ENCODE measurements at places on chromosomes 16 and 17.
A peak's percentile ranks its signal among the peaks of the same experiment; 100 is the strongest.

DNA sequence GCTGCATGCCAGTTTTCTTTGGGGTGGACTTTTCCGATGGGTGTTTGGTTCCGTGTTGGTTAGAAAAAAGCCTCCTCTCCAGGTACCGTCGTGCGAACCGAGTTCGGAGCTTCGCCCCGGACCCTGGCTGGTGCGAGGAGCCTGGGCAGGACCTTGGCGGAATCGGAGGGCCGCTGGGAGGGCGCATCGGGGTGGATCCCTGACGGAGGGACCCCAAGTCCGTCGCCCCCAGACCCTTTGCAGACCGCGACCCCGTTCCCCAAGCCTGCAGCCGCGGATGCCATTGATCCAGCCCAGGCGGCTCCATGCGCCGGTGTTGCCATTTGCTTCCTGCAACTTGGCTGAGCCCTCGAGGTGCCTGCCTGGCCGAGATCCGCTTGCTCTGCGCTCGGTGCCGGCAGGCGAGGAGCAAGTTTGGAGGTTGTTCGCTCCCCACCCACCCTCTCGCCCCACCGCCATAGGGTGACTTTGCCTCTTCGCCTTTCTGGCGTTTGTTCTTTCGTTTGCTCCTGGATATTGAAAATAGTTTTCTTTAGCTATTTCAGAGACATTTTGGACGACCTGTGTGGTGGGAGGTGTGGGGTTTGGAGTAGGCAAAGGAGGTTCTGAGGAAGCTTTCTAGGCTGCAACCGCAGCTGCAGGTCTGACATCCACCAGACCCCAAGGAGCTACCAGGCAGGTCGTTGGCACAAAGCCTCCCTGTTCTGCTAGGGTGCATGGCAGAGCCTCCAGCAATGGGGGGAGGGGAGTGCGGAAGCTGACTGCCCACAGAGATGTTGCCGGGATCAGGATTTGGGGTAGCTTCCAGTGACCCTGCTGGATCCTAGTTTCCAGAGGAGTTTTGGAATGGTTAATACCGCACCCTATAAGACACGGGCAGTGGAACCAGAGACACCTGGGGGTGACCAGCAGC is 58.2 kb downstream of the RAP1GAP2 start:
- DNase-seq = no peak

GRCh38 chr17:15496735-15497670 is 29.6 kb upstream of the CDRT4 start:
- no peak for DNase-seq

- DNase-seq = no peak
Measured at GRCh38 chr16:50819706-50820105, 77.8 kb downstream of the CYLD start.

DNA sequence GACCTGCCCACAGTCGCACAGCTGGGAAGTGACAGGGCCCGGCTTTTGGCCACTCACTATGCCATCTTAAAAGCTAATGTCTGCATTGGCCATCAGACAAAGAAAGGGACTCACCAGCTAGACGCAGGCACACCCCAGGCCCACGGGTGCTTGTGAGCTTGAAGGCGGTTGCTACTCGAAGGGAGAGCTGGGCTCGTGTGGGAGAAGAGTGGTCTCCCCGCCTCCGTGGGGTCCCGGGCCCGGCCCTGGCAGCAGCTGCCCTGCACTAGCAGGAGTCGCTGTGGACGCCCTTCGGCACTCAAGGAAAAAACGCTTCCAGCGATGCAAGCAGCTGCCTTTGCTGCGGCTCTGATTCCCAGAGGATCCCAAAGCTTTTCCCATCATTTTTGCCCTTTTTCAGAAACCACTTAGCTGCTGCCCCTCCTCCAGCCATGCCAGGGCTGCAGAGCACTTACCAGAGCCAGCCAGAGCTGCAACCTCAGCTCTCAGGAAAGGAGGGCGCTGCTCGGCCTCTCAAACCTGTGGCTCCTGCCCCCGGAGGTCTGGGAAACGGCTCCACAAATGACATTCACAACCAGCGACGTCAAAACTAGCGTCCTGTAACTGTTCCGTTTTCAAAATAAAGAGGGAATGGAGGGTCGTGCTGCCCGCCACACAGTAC is 12.3 kb downstream of the TRPV1 start:
- DNase-seq = no peak

- DNase-seq = peak; percentile 98
Measured at GRCh38 chr16:11639925-11640899, 28.0 kb upstream of the SNN start.

- peak; percentile 60 for DNase-seq
Measured at GRCh38 chr16:1763521-1764511, 7.5 kb downstream of the NME3 start.

GRCh38 chr17:15238676-15239422 is 26.3 kb downstream of the PMP22 start:
- DNase-seq = no peak

GRCh38 chr17:75623386-75623785 is 9.8 kb upstream of the SMIM5 start:
- no peak for DNase-seq

- DNase-seq = no peak
Measured at GRCh38 chr17:77555741-77556291, 402.7 kb upstream of the TNRC6C start.

DNA sequence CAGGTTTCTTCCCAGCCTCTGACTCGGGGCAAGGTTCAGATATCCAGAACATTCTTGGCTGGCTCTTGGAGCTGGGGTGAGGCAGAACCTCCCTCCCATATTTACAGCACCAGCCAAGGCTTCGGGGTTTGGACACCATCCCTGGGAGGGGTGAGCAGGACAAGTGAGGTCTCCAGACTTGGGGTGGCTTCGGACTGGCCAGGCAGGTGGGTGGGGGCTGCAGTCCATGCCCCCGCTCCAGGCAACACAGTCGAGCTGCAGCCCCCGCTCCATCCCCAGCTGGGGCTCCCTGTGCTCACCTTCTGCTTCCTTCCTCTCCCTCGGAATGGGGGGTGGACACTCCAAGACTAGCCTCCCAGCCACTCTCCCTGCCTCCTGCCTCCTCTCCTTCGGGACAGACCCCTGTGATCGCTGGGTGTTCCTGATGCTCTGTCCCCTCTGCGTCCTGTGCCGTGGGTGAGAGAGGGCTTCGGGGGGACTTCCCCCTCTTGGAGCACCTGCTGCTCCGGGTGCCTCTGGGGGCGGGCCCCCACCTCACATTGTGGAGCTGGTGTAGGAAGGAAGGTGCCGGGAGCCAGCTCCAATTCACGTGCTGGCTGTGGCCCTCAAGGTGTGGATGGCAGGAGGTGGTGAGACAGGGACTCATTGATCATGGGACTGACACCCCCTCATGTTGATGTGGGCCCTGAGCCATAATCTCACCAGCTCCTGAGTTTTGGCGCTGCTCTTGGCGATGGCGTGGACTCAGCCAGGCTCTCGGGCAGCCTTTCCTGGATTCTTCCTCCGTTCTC is 189.2 kb downstream of the SEC14L1 start:
- no peak for DNase-seq

GRCh38 chr16:87165885-87166284 is 151.3 kb downstream of the C16orf95 start:
- DNase-seq = no peak

DNA sequence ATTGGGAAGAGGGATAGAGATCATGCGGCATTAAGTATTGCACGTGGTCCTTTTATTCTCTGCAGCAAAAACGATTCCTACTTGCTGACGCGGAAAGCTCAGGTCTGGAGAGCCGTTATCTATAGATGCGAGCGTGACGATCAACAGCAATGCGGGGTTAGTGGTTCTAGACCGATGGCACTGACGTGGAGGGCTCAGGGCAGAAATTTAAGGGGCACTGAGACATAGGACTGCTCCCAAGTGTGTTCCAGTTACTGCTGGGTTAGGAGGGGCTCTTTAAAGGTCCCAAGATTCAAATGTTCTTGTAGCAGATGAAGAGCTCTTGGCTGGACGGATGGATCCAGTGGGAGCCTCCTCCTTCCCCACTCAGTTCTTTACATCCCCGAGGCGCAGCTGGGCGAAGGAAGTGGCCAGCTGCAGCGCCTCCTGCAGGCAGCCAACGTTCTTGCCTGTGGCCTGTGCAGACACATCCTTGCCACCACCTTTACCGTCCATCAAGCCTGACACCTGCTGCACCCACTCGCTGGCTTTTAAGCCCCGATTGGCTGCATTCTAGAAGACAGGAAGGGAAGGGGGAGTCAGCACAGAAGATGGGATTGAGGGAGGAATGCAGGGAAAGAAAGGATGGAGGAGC is 732 bp upstream of the EXOSC6 start:
- DNase-seq = peak; percentile 15

DNA sequence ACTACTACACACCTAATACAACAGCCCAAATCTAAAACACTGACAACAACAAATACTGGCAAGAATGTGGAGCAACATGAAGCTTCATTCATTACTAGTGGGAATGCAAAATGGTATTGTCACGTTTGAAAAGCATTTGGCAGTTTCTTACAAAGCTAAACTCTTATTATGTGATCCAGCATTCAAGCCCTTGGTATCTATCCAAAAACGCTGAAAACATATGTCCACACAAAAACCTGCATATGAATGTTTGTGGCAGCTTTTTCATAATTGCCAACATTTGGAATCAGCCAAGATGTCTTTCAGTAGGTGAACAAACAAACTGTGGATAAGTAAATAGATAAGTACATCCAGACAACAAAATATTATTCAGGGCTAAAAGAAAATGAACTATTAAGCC is 501.1 kb upstream of the KIF2B start:
- DNase-seq = no peak

DNA sequence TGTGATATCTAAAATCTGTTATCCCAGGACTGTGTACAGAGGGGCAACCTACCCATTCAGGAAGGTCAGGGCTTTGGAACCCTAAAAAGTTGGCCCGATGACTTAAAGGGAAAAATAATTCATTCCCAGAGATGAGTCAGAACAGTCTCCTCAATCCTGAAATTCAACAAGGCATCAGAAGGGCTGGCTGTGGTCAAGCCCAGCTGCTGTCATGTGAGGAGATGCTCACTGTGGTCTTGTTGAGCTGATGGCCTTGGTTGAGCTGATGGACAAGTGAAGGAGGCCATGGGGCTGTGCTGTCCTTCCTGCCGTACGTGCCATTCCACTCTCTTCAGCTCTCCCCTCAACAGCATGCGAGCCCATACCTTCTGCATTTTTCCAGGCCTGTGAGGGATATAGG is 20.9 kb upstream of the DRG2 start:
- no peak for DNase-seq

- no peak for DNase-seq
Measured at GRCh38 chr16:49016461-49016860, 265.2 kb downstream of the CBLN1 start.

DNA sequence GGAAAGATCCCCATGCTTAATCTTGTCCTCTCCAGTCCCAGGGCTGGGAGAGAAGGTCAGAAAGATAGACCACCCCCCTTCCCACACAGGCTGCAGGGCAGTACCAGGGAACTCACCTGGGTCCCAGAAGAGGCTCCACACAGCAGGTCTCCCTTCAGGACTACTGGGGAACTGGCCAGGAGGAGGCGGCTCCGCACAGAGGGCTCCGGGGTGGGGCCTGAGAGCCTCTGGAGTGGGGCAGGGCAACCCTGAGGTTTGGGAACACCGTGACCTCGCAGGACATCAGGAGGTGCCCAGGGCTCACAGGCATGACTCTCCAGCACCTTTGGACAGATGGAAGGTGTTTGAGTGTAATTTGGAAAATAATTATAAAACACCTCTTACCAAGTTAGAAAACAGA is 11.0 kb downstream of the ABCA3 start:
- DNase-seq = no peak

DNA sequence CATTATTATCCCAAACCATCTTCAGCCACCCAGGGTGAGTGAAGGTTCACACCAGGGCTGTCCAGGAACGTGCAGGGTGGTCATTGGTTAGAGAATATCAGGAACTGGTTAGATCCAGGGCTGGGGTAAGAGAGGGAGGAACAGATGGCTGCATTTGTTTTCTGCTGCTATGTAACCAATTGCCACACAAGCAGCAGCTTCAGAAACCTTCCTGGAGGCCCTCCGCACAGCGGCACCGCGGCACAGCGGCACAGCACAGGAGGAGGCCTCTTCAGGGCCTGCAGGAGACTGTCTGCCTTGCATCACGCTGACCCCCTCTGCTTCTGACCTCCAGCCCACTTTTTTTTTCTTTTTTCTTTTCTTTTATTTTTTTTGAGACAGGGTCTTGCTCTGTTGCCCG is 86.1 kb downstream of the KCNJ12 start:
- no peak for DNase-seq

DNA sequence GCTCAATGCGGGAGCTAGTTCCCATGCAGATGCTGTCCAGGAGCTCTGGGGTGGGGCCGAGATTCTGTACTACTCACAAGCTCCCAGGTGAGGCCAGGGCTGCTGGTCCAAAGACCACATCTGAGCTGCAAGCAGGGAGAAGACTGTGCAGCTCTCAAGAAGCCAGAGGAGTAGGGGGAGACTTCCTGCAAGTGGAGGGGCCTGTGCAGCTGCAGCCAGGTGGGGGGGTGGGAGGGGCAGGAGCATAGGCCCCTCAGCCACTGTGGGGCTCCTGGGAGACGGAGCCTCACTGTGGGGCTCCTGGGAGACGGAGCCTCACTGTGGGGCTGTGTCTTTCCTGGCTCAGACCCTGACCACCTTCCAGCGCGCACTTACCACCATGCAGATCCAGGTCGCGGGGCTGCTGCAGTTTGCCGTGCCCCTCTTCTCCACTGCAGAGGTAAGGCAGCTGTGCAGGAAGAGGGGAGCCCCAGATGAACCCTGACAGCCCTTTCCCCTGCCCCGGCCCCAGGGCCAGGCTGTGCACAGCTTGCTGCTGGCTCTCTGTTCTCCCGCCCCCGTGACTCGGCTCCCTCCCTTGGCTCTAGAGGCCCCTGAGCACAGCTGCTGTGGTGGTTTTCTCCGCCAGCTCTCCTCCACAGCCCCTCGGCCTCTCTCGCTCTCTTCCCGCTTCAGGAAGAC is 24.3 kb upstream of the DNAI2 start:
- no peak for DNase-seq

- no peak for DNase-seq
Measured at GRCh38 chr16:53812914-53813313, 109.0 kb downstream of the FTO start.

GRCh38 chr17:77429369-77429968 is 288.7 kb downstream of the SEC14L1 start:
- no peak for DNase-seq

GRCh38 chr17:76682296-76682695 is 28.5 kb downstream of the MXRA7 start:
- no peak for DNase-seq

All from cardiac muscle cell (in vitro differentiated cells and primary cell).